Muscle of leg (tissue), 16 donors: ENCODE measurements at places on chromosomes 3 and 15.

GRCh38 chr3:188979248-188979647 lies 192.5 kb upstream of the TPRG1 start:
- peak overlapping the region; percentile 71 for H3K27ac ChIP-seq
- no peaks in the 10 kb centered on the region for H3K36me3 ChIP-seq
- peaks cover 8% of the 10 kb centered on the region for H3K4me1 ChIP-seq

GRCh38 chr15:96720251-96720650 lies 389.8 kb downstream of the NR2F2 start:
- H3K27me3 ChIP-seq = peaks cover 2% of the 10 kb centered on the region
- DNase-seq = peak; percentile 8
- no peak overlapping the region for H3K4me3 ChIP-seq
- H3K36me3 ChIP-seq = no peaks in the 10 kb centered on the region
- H3K4me1 ChIP-seq = no peaks in the 10 kb centered on the region

DNA sequence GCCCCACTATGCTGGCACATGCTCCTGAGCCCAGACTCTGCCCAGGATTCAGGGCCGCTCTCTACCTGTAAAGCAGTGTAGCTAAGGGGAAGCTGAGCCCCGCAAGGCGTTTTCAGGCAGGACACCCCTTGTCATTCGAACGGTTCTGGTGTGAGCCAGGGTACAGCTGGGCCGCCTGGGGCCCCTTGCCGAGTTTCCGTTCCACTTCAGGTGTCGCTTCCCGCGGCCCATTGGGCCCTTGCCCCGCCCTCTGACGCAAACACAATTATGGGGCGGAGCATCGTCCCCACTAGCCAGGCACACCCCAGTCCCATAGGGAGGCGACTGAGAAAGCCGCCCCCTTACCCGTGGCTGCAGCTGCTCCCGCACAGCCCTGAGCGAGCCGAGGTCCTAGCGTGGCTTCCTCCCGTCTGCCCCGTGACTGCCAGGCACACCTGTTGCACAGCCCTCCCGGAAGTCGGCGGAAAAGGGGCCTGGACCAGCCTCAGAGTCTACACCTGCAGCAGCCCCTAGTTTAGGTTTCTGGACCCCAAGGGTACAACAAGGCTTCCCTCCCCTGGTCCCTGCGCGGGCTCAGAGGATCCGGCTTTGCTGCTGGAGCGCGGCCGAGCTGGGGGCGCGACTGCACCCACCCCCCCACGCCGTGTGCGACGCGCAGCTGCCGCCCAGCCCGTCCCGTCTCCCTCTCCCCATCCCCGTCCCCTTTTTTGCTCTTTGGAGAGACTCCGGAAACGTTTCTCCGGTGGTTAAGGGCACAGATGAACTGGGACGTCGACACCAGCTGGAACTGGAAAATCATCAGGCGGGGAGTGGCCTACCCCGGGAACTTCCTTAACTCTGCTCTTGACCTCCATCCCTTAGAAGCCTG lies at the start of gene PLSCR2:
Gene PLSCR2 (minus strand): TSS at position 412 of the 868 bp plus-strand sequence. CDS start 9,657 bp downstream, outside the sequence.
- no peaks in the 10 kb centered on the region for H3K36me3 ChIP-seq
- peaks cover 10% of the 10 kb centered on the region for H3K4me1 ChIP-seq
- H3K27ac ChIP-seq = peak within 1 kb of the TSS; percentile 25
- H3K27me3 ChIP-seq = no peaks in the 10 kb centered on the region
- H3K4me3 ChIP-seq = peak within 1 kb of the TSS; percentile 51

- DNase-seq = no peak
- H3K4me3 ChIP-seq = no peak overlapping the region
- H3K36me3 ChIP-seq = peaks cover 54% of the 10 kb centered on the region
- no peaks in the 10 kb centered on the region for H3K27me3 ChIP-seq
- peaks cover 21% of the 10 kb centered on the region for H3K4me1 ChIP-seq
Measured at GRCh38 chr3:9806688-9807589, 3.1 kb upstream of the TTLL3 start.

DNA sequence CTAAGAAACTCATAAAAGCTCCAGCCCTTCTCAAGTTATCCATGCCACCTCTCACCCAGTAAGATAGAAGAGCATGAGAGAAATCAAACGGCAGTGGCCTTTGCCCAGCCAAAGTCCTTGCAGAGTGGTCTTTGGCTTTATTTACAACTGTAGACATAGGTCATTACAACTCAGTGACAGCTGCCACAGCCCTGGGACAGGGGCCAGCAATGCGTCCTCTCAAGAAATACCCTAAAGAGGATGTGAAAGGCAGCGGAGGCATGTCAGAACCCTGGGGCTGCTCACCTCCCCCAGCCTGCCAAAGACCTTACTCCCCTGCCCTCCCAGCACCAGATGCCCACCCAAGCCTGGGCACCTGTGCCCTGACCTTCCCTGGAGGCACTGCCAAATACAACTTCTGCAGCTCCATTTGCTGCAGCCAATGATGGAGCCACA lies 6.3 kb downstream of the ACAA1 start:
- DNase-seq = peak; percentile 36
- H3K4me3 ChIP-seq = no peak overlapping the region
- peak overlapping the region; percentile 13 for H3K27ac ChIP-seq
- no peaks in the 10 kb centered on the region for H3K27me3 ChIP-seq
- H3K36me3 ChIP-seq = peaks cover 88% of the 10 kb centered on the region

DNA sequence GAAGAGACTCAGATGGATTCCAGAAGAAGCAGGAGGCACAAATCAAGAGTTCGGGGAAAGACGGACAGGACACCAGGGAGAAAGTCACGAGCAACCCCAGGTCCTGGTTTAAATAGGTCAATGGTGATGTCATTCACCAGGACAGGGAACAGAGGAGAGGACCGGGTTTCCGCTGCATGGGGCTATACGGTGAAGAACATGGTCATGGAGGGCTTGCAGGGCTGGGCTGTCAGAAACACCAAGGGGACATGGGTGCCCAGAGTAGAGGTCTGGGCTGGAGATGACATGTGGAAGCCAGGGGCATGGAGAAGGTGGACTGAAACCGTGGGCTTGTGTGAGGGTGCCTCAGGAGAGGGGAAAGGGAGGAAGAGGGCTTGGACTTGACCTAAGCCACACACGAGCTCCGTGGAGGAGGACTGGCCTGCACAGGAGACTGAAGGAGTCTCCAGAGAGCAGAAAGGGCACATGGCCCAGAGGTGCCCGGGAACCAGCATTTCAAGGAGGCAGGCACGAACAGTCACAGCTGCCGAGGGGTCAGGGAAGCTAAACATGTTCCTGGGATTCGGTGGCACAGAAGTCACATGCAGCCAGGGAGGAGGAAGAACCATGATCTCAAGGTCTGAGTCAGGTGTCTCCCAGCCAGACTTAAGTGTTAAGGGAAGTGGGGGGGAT lies 54.2 kb upstream of the RPL32 start:
- peaks cover 2% of the 10 kb centered on the region for H3K27me3 ChIP-seq
- DNase-seq = no peak
- H3K4me1 ChIP-seq = peaks cover 24% of the 10 kb centered on the region
- H3K27ac ChIP-seq = no peak overlapping the region
- H3K36me3 ChIP-seq = peaks cover 25% of the 10 kb centered on the region
- H3K4me3 ChIP-seq = no peak overlapping the region

DNA sequence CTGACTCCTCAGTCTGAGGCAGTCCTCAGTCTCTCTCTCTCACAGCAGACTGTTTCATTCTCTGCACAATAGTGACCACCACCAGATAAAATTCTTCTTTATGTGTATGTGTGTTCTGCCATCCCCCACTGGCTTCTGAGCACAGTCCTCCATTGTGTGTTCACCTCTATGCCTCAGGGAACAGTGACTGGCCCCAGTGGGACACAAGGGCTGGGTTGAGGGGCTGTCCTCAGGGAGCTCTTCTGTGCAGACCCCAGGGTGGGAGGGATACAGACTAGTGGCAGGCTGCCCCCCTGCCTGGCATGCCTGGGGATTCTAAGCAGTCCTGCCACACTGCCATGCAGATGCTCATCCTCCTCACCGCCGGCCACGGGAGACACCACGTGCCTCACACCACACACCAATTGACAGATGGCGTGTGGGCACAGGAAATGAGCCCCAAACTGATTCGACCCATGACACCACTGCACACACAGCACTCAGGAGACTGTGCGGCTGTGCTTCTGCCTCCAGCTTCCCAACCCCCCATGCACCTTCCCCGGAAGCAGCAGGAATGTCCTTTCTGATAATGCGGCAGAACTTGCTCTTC lies 237.6 kb upstream of the CHRNA7 start:
- H3K4me3 ChIP-seq = no peak overlapping the region
- H3K4me1 ChIP-seq = no peaks in the 10 kb centered on the region
- no peaks in the 10 kb centered on the region for H3K36me3 ChIP-seq
- H3K27ac ChIP-seq = no peak overlapping the region
- no peaks in the 10 kb centered on the region for H3K27me3 ChIP-seq

DNA sequence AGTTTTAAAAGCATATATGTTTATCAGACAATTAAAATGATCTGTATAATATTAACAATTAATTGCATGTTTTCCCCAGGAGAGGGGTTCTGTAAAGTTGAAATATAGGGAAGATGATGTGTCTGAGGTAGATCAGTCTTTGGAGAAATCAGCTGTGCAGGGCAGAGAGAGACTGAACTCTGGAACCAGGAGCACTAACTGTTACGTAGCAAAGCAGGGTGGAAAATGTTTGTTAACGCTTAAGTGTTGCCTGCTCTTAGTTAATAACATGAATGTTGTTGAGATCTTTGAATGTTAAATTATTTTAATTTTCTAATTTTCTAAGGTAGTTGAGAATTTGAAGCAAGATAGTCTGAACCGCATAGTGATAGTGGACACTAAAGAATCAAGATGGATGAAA lies 57.5 kb downstream of the NEO1 start:
- no peaks in the 10 kb centered on the region for H3K4me1 ChIP-seq
- H3K4me3 ChIP-seq = no peak overlapping the region
- DNase-seq = no peak
- no peaks in the 10 kb centered on the region for H3K36me3 ChIP-seq
- no peak overlapping the region for H3K27ac ChIP-seq

- H3K4me1 ChIP-seq = peaks cover 2% of the 10 kb centered on the region
- H3K27me3 ChIP-seq = no peaks in the 10 kb centered on the region
- no peak overlapping the region for H3K27ac ChIP-seq
- DNase-seq = no peak
Measured at GRCh38 chr15:67248011-67248505, 6.4 kb downstream of the AAGAB start.

- no peak overlapping the region for H3K4me3 ChIP-seq
- H3K27ac ChIP-seq = no peak overlapping the region
- no peaks in the 10 kb centered on the region for H3K27me3 ChIP-seq
- peak; percentile 17 for DNase-seq
Measured at GRCh38 chr3:115040673-115041286, 106.3 kb downstream of the ZBTB20 start.

DNA sequence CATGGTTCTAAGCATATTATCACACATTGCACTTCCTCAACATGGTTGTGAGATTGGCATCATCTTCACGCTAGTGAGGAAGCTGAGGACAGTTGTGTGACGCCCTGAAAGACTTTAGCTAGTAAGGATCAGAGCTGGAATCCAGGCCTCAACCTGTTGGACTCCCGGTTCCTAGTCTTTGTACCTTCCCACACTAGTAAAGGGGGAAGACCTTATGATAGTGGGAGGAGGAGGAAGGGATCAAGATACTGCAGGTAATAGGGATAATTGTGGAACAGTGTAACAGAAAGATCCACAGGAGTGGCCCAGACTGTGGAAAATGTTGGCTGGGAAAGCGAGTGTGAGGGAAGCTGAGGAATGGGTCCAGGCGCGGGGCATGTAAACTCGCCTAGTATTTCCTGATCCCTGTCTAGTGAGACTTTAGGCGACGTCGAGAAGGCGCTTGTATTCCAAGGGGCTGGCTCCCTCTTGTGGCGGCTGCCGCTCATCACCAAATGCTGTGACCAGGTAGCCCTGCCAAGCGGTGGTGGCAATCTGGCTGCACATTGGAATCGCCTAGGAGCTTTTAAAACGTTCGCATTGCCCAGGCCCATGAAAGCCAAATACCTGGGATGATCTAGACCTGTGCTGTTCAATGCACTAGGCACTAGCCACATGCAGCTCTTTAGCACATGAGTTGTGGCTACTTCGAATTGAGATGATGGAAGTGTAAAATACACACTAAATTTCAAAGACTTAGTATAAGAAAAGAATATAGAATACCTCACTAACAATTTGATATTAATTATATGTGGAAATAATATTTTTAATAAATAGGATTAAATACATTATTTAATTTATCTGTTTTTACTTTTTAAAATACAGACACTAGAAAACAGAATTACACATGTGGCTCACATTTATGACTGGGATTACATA lies 38.8 kb upstream of the CLDN18 start:
- peak; percentile 65 for DNase-seq
- H3K4me3 ChIP-seq = no peak overlapping the region
- no peaks in the 10 kb centered on the region for H3K4me1 ChIP-seq
- H3K27me3 ChIP-seq = no peaks in the 10 kb centered on the region

GRCh38 chr3:65672061-65672460 lies 366.7 kb downstream of the MAGI1 start:
- H3K4me3 ChIP-seq = no peak overlapping the region
- H3K36me3 ChIP-seq = no peaks in the 10 kb centered on the region
- no peaks in the 10 kb centered on the region for H3K4me1 ChIP-seq
- H3K27ac ChIP-seq = no peak overlapping the region
- DNase-seq = no peak

GRCh38 chr3:171809611-171809860 lies 747 bp downstream of the PLD1 start:
- H3K27me3 ChIP-seq = no peaks in the 10 kb centered on the region
- H3K27ac ChIP-seq = peak overlapping the region; percentile 95
- H3K4me3 ChIP-seq = peak overlapping the region; percentile 62
- DNase-seq = peak; percentile 92
- H3K36me3 ChIP-seq = no peaks in the 10 kb centered on the region

DNA sequence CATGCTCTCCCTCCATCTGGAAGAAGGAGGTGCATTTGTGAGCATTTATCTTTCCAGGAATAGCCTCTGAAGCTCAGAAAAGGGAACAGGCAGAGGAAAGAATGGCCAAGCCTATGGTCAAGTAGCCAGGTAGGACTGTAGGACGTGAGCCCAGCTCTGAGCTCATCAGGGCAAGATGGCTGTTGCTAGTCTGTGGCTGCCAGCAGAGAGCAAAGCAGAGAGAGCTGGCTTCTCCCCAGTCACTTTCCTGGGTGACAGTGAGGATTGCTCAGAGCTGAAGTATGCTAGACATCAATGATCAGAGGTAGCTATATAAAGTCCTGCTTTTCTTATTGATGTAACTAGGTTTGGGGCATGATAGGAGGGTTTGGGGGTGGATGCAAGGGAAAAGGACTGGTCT lies 146.1 kb upstream of the SLC24A5 start:
- no peaks in the 10 kb centered on the region for H3K36me3 ChIP-seq
- no peak for DNase-seq
- H3K4me3 ChIP-seq = no peak overlapping the region
- no peaks in the 10 kb centered on the region for H3K27me3 ChIP-seq
- H3K4me1 ChIP-seq = no peaks in the 10 kb centered on the region

DNA sequence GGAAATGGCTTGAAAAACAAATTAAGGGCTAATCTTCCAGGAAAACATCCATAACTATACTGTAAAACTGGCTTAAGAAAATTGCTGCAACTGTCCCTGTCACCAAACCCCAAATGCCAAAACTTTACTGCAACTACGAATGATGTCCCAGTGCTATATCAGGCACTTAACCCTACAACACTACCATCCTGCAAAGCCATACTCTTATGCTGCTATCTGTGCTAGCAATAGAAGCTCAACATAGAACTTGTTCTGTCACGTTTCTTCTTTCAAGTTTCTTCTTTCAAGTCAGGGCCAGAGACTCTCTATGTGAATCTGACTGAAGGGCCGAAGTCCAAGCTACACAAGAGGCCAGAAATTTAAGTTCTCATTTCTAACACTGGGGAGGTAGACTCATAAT lies 92.5 kb downstream of the IGSF11 start:
- H3K4me1 ChIP-seq = no peaks in the 10 kb centered on the region
- H3K4me3 ChIP-seq = no peak overlapping the region
- H3K27me3 ChIP-seq = no peaks in the 10 kb centered on the region

- H3K4me3 ChIP-seq = no peak overlapping the region
- peaks cover 20% of the 10 kb centered on the region for H3K36me3 ChIP-seq
- peaks cover 6% of the 10 kb centered on the region for H3K27me3 ChIP-seq
- H3K4me1 ChIP-seq = peaks cover 38% of the 10 kb centered on the region
Measured at GRCh38 chr15:78930577-78931388, 14.1 kb downstream of the CTSH start.
